ENCODE measurements at places on chromosomes 5 and 9.

DNA sequence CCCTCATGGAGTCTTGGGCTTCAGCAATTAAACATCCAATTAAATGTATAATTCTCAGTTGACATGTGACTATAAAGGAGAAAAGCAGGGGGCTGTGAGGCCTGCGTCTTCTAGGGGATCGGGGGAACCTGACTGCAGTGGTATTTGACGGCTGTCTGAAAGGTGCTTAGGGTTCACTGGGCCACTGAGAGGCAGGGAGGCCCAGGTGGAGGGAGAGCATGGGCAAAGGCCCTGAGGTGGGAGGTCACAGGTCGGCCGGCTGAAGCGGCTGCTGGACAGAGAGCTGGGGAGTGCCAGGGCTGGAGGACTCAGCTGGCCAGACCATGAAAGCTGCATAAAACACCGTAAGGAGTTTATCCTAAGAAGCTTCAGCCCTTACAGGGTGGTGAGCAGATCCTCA lies 23.9 kb downstream of the ERGIC1 start:
- no peak for DNase-seq

- DNase-seq, result peak; percentile 91
Measured at GRCh38 chr5:71905834-71906711, 187.0 kb downstream of the CARTPT start.

GRCh38 chr9:133257465-133257956 lies 17.5 kb downstream of the ABO start:
- no peak for DNase-seq

DNA sequence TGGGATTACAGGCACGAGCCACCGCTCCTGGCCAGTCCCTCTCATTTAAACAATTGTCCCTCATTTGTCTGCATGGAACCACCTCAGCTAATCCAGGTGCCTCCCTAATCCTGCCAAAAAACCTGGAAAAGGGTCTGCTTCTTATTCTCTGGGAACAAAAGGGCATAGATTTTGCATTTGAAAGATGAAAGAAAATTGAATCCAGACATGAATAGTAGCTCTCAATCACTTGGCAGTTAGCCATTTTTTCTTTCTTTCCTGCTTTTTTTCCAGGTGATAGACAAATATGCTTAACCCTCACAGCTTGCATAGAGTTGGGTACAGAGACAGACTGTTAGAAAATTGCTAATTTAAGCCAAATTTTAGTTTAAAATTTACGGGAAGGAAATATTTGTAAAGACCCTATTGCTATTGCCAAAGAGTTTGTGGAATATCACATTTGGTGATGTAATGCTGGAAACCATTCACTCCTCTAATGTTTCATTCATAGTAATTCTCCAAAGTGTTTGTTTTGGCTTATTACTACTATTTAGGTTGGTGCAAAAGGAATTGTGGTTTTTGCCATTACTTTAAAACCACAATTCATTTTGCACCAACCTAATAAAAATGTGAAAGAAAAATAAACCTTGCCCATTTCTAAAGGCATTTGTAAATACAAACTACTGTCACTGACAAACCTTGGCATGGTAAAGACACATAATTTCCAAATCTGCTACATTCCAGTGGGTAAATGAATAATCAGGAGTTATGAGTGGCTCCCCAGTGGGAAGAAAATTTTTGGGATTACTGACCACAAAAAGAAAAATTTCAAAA lies 80.5 kb upstream of the JAK2 start:
- no peak for DNase-seq

DNA sequence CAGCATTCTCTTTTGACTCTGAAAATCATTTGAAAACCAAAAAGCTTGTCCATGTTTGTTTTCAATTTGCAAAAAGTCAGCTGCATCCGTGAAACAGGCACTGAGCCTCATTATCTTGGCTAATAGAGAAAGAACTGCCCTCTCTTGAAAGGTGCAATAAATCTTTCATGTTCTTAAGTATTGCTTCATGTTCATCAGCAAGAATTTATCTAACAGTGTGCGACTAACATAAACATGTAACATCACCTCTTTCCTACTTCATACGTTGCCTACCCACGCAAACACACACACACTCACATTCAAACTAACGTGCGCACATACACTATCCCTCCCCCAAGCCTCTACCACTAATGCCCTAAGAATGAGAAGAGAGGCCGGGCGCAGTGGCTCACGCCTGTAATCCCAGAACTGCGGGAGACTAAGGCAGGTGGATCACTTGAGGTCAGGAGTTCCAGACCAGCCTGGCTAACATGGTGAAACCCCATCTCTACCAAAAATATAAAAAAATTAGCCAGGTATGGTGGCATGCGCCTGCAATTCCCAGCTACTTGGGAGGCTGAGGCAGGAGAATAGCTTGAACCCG lies 629.7 kb upstream of the ZNF608 start:
- DNase-seq, result no peak

DNA sequence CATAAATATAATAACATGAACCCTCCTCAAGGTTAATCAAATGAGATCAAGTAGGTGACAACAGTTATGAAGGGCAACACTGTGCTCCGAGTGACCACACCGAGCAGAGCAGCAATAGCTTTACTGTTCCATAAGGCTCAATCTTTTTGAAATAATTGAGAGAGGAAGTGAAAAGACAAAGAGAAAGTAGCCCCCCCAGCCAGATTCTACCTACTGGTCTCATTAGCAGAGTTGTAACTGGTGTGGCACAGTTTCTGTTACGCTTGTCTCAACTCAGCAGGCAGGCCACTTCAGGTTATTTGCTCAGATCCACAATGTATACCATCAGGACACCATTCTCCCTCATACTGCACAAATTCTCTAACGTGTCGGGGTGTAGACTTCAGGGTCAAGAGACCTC lies 14.0 kb downstream of the PRUNE2 start:
- no peak for DNase-seq

DNA sequence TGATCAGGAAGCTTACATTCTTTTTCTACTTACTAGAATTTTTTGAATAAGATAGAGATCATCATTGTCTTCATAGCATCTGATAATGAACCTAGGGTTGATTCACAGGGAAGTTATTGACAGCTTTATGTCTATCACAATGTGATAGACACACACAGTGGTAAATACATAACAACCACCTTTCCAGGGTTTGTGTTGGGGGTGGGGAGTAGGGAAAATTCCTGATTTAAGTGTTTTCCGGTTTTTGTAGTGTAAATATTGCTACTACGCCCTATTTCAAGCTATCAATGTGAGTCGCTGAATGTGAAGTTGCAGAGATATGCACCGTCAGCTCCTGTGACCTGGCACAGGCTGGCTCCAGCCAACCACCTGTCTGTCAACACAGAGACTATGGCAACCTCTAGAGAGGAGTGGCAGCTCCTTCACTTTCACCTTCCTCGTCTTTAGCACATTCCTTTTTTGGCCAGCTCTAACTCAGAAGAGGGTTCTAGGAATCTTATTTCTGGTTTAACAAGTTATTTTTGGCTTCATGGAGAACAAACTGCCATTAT lies 224.9 kb downstream of the MAT2B start:
- DNase-seq, result no peak

DNA sequence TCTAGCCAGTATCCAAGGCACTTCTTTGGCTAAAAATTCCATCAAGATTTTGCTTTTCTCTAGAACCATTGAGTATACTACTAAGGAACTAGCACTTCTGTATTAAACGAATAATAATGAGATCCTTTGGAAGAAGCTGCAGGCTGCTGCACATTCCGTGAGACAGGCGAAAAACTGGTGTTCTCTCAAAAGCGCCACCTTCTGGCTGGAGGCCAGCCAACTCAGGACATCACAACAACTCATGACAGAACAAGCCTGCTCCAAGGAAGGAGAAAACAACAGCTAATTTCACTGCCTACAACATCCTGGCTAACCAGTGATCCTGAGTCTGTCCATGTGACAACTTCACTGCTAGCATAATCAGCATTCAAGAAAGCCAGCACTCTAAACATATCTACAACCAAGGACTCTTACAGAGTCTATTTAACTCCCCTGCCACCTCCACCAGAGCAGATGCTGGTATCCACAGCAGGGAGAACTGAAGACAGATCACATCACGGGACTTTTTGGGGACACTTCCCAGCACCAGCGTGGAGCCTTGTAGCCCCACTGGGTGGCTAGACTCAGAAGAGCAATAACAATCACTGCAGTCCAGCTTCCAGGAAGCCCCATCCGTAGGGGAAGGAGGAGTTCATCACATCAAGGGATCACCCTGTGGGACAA lies 150.5 kb downstream of the YTHDC2 start:
- DNase-seq, result no peak

DNA sequence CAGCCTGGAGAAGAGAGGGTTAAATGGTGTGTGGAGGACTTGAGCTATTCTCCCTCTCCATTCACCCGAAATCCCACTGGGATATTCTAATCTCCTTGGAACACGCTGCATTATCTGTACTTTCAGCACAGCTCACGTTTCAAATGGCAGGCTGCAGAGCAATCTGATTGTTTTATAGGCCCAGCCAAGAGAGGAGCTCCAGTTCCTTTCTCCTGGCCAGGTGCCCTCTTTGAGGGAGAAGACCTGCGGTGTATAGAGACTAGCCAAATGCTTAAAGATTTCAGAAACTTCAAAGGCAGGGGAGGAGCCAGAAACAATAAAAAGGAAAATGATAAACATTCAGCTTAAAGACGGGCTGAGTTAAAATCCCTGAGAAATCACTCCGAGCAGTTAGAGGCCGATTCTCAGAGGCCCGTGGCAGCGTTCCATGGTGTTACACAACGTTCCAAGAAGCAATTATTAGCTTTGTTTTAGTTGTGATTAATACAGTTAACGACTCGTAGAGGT lies 564.0 kb upstream of the KLF4 start:
- no peak for DNase-seq

- DNase-seq, result no peak
Measured at GRCh38 chr9:126330536-126330935, 3.9 kb downstream of the MVB12B start.

GRCh38 chr9:61674465-61674864 lies 484.6 kb downstream of the SPATA31A7 start:
- DNase-seq, result no peak

- DNase-seq, result no peak
Measured at GRCh38 chr5:139843991-139844390, 48.4 kb downstream of the PSD2 start.

- DNase-seq, result no peak
Measured at GRCh38 chr5:86971034-86971571, 296.6 kb upstream of the RASA1 start.

DNA sequence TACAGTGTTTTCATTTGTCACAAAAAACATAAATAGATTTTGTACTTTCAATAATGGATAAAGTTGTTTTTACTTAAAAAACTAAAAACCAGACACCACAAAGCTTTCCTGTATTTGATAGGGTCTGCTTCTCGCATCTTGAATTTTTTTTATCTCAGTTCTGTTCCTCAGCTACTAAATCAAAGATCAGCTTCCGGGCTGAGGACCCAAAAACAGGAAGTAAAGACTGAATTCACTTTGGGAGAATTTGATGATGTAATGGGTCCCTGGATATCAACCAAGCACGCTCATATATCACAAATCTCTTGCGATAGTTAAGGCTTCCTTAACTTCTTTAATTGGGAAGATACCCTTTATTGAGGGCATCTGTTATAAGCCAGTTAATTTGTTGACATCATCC lies 24.1 kb downstream of the ITK start:
- no peak for DNase-seq

- DNase-seq, result no peak
Measured at GRCh38 chr5:23740029-23740428, 232.6 kb downstream of the PRDM9 start.

DNA sequence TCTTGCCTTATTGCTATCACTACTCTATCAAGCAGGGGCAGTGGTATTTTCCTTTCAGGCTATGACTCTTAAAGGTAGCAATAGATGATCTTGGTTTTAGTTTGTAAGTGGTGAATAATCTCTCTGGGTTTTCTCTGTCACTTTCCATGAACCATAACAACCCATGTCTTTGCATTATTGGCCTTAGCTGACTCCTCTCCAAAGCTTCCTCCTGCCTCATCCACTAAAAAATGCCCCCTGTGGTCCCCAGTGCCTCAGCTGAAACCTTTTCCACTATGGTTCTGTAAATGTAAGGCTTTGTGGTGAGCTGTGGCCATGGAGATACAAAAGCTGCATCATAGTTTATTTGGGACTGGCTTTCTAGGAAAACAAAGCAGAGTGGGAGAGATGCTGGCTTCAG lies 128.8 kb downstream of the GPBP1 start:
- DNase-seq, result no peak

DNA sequence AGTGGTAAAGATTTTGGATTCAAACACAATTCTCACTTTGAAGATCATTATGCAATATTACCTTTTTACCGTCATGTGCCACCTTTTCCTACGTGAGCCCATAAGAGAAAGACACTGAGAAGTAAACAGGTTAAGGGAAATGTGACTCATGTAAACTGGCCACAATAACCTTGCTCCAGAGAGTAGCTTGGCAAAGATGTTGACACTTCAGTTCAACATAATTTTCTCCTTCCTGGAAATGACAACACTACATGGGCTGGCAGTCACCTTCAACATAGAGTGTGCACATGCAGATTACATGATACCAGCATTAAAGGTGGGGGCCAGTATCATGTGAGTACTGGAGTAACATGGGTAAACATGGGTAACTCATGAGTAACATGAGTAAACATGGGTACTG lies 141.9 kb downstream of the CDK5RAP2 start:
- no peak for DNase-seq

GRCh38 chr5:60207040-60207439 lies 313.5 kb upstream of the PDE4D start:
- DNase-seq, result no peak

DNA sequence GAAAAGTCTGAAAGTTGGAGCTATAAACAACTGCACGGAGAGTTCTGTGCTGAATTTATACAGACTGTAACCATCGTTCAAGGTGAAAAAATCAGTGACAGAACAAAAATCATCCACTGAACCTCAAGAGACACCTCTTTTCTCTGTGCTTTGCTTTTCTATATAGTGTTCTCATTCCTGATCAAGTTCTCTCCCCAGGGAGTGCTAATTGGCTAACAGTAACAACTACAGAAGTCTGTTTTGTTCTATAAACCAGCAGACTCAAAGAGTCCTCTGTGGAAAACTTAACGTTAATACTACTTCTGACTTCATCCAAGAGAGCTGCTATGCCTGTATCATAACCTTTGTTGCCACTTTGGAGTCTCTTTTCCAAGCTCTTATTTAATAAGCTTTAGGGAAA lies 1388.3 kb upstream of the C9orf72 start:
- DNase-seq, result no peak

DNA sequence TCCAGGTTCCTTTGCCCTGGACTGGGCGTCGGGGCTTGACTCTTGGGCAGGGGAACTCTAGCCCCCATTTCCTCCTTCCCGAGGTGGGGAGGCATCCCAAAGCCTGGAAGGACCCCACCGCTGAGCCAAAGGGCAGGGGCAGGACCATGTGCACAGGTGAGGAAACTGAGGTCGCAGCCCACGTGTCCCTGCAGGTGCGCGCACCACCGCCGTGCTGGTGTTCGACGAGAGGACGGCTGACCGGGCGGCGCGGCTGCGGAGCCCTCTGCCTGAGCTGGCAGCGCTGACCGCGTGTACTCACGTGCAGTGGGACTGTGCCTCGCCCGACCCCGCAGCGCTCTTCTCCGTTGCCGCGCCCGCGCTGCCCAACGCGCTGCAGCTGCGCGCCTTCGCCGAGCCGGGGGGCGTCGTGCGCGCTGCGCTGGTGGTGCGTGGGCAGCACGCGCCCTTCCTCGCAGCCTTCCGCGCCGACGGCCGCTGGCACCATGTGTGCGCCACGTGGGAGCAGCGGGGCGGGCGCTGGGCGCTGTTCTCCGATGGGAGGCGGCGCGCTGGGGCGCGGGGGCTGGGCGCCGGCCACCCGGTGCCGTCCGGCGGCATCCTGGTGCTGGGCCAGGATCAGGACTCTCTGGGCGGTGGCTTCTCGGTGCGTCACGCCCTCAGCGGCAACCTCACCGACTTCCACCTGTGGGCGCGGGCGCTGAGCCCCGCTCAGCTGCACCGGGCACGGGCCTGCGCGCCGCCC lies 2.8 kb downstream of the ADGRD2 start:
- no peak for DNase-seq
